ENCODE measurements at places on chromosomes 12 and 14. TPM values are rescaled to one million over a fixed set of nuclear protein-coding genes. Genes with fewer than 3 reads are reported as not detected.

The HNRNPC gene
- 1,176 TPM for polyA plus RNA-seq

The IQSEC3 gene
- polyA plus RNA-seq: 5.4 TPM

The GUCY2C gene
- 0.06 TPM for polyA plus RNA-seq

The SMCO2 gene
- 2.4 TPM for polyA plus RNA-seq

The TTC9 gene
- polyA plus RNA-seq: 14.2 TPM

The DBX2 gene
- 0.07 TPM for polyA plus RNA-seq

The SLC4A8 gene
- polyA plus RNA-seq: 34.5 TPM

The PLEKHG3 gene
- polyA plus RNA-seq: 15.8 TPM

The TSPAN19 gene
- 4.8 TPM for polyA plus RNA-seq

The ANO4 gene
- polyA plus RNA-seq: 11.1 TPM

The CMKLR1 gene
- polyA plus RNA-seq: 0.06 TPM

The SIX1 gene
- polyA plus RNA-seq: not detected

The PEBP1 gene
- 777 TPM for polyA plus RNA-seq

The DCAF4 gene
- 12.2 TPM for polyA plus RNA-seq

The TCL1A gene
- not detected for polyA plus RNA-seq

The STAC3 gene
- 2.9 TPM for polyA plus RNA-seq

The KCNA1 gene
- 11.6 TPM for polyA plus RNA-seq

The GAPDH gene
- polyA plus RNA-seq: 1,838 TPM

The WNT5B gene
- 17.0 TPM for polyA plus RNA-seq

The DNAJC22 gene
- 1.1 TPM for polyA plus RNA-seq

The TMPRSS12 gene
- polyA plus RNA-seq: not detected
